ENCODE measurements at places on chromosomes 5 and 9.

DNA sequence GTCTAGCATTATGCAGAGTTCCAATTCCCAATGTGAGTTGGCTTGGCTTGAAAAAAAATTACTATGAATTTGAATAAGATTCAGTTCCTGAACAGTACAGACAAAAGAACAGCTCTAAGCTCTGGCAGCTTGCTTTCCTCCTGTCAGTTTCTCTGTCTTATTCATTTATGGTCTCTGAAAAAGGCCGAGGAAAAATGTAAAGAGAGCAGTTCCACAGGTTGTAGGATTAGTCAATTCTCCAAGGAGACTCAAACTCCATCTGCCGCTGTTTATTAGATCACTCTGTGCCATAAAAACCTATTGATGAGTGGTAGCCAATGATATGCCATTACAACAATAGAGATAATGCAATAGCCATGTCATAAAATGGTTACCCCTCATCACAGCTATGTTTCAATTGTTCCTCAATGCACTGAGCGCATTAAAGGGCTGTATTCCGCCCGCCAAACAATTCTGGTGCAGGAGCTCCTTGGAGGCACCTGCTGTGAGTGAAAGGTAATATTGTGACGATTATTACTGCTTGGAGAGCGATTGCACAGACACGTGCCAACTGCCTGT is 188.2 kb downstream of the ARRDC3 start:
- no peak for DNase-seq

DNA sequence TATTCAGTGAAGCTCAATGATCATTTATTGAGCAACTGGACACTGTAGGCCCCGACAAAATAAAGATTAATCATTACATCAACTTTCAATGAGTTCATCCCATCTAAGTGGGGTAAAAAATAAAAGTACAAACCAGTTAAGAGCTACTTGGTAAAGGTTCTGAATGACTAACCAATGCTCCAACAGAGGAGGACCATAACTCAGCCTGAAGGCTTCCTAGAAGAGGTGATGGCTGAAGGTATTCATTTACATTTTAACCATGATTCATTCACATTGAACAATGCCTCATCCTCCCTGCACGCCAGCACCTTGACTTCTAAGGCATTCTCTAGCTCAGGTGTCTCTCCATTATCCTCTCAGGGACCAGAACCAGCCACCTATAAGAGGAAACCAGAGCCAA is 201.4 kb downstream of the ZNF462 start:
- DNase-seq, result no peak

GRCh38 chr5:80282054-80282453 is 26.2 kb upstream of the SERINC5 start:
- DNase-seq, result no peak

DNA sequence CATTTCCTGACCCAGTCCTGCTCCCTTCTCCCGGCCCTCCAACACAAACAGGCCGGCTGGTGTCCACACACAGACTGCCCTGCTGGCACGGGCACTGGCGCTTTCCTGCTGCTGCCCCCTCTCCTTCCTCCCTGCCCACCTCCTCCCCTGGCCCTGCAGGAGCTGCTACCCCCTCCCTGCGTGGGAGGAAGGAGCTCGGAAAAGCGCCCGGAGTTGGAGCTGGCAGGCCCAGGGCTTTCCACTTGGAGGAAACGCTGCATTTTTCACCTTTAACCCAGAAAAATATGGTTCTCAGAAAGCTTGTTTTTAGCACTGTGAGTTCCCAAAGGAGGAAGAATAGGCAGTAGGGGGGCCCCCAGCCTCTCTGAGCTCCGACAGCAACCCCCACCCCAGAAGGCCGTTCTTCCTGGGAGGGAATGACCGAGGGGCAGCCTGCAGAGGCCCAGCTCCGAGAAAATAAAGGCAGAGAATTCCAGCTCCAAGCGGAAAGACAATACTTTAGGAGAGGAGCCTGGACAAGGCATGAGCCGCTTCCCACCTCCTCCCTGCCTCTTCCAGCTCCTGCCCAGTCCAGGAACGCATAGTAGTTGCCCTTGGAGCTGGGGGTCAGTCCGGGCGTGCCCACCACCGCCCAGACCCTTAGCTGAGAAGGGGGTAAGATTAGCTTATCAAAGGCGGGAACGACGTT is 88.9 kb downstream of the LIFR start:
- no peak for DNase-seq

DNA sequence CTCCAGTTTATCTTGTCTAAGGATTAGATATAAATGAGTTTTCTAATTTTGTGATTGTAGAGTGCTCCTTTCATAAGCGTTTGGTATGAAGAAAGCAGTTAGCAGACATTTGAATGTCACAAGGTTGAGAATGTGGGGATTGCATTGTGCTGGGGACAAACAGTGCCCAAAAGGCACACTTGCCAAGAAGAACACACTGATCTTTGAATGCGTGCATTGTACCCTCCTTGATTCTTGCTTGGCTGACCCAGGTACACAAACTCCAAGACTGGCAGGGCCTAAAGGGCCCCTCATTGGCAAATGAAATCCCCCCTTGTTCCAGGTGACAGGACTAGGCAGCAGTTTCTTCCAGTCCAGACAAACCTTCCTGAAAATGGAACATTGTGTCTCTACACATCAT is 96.9 kb upstream of the LIFR start:
- no peak for DNase-seq

Data from Kasumi-1 (cell line).